Panc1 (cell line): ENCODE measurements at places on chromosomes 3 and 15. TPM values are rescaled to one million over a fixed set of nuclear protein-coding genes. Genes with fewer than 3 reads are reported as not detected.
A peak's percentile ranks its signal among the peaks of the same experiment; 100 is the strongest.

GRCh38 chr3:44995142-44995770 is 19.2 kb downstream of the EXOSC7 start:
- no peaks in the 10 kb centered on the region for H3K27me3 ChIP-seq
- H3K4me3 ChIP-seq: no peak overlapping the region
- DNase-seq: no peak
- H3K4me1 ChIP-seq: no peaks in the 10 kb centered on the region; the same call in 1 of the 2 replicates
- no peak overlapping the region for H3K27ac ChIP-seq

DNA sequence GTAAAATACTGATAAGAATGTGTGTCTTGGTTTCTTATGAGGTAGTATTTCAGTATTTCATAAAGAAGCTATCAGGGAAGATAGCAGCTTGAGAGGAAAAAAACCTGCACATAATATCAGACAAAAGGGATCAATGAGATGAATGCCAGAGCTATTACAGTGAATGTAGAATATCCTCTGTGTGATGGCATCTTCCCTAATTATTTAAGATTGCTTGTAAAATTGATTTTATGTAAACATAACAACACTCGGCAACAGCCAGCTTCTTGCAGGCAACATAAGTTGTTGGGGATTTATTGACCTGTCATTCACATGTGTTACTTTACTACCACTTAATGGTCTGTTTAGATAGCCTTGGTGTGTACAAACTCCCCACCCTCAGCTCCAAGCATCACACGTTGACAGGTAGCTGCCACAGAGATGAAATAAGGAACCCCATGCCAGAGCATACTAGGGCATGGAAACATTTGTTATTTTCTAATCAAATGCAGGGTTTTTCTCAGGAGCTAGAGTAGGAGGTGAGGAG is 49.2 kb upstream of the RARB start:
- H3K27me3 ChIP-seq: no peaks in the 10 kb centered on the region
- H3K4me3 ChIP-seq: no peak overlapping the region
- H3K27ac ChIP-seq: no peak overlapping the region
- no peaks in the 10 kb centered on the region for H3K36me3 ChIP-seq

DNA sequence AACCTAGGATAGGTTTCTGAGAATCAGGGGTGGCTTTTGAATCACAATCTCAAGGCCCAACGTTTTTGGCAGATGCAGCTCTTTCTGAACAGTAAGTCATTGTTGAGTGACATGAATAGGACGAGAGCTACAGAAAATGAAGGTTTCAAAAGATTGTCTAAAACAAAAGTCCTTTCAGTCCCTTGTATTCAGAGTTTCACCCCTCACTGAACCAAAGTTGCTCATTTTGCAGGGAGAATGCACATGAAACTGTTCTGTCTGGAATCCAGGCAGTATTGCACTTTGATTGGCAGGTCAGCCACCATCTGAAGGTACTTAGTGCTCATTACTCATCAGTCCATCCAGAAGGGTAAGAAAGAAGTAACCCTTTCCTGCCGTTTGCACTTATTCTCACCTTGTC is 24.1 kb upstream of the RASGRP1 start:
- no peaks in the 10 kb centered on the region for H3K27me3 ChIP-seq
- no peak overlapping the region for H3K27ac ChIP-seq
- H3K4me1 ChIP-seq: no peaks in the 10 kb centered on the region
- H3K4me3 ChIP-seq: no peak overlapping the region
- H3K36me3 ChIP-seq: no peaks in the 10 kb centered on the region
- DNase-seq: no peak

- no peaks in the 10 kb centered on the region for H3K4me1 ChIP-seq
- no peak for DNase-seq
- no peaks in the 10 kb centered on the region for H3K36me3 ChIP-seq
- no peaks in the 10 kb centered on the region; the same call in 1 of the 2 replicates for H3K27me3 ChIP-seq
- no peak overlapping the region for H3K27ac ChIP-seq
- H3K4me3 ChIP-seq: no peak overlapping the region
Measured at GRCh38 chr3:98008855-98009254, 26.3 kb downstream of the GABRR3 start.

- H3K27ac ChIP-seq: no peak overlapping the region
- no peak overlapping the region for H3K4me3 ChIP-seq
- peaks cover 12% of the 10 kb centered on the region for H3K4me1 ChIP-seq
- DNase-seq: no peak
- H3K27me3 ChIP-seq: no peaks in the 10 kb centered on the region
Measured at GRCh38 chr3:149703466-149703865, 45.6 kb upstream of the WWTR1 start.

DNA sequence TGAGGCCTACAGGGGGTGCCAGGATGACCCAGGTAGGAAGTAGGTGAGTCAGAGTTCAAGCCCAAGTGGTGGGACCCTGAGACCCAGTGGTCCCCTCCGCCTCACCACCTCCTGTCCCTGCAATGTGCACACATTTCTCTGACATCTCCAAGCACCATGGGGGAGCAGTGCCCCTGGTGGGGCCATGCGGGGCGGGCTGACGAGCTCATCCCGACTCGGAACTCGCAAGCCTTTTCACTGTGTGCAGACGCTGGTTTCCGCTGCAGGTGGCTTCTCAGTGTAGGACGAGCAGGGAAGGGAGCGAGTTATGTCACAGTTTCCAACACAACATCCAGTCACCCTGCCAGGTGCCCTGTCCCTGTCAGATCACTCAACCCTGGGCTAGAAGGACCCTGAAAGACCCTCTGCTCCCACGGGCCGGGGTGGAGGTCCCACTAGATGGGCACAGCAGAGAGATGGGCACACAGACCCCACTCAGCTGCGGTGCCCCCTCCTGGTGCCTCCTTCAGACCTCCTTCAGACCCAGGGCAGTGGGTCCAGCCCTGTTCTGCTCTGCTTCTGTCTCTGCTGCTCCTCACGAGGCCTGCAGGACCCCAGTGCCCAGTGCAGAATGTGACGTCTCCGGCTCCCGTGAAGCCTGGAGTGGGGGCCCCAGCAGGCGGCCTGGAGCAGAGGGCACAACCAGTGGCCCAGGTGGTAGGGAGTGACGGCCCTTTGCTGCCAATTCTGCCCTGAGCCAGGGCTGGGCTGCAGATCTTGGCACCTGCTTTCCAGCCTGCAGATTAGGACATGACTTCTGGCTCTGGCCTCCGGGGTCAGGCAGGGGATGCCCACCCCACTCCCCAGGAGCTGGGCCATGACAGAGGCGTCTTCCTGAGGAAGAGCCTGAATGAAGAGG is 102.0 kb upstream of the RPL32 start:
- no peaks in the 10 kb centered on the region for H3K27me3 ChIP-seq
- H3K27ac ChIP-seq: no peak overlapping the region

- no peak for DNase-seq
- no peak overlapping the region for H3K4me3 ChIP-seq
- no peaks in the 10 kb centered on the region for H3K36me3 ChIP-seq
- H3K27ac ChIP-seq: no peak overlapping the region
- H3K4me1 ChIP-seq: no peaks in the 10 kb centered on the region
Measured at GRCh38 chr3:169955406-169955805, 11.2 kb upstream of the SEC62 start.

GRCh38 chr15:65184305-65184867 is 756 bp downstream of the CLPX start:
- peak overlapping the region; percentile 85 for H3K4me3 ChIP-seq
- H3K27ac ChIP-seq: peak overlapping the region; percentile 90
- peaks cover 6% of the 10 kb centered on the region; the same call in 1 of the 2 replicates for H3K4me1 ChIP-seq
- peaks cover 7% of the 10 kb centered on the region for H3K36me3 ChIP-seq
- no peaks in the 10 kb centered on the region for H3K27me3 ChIP-seq
- DNase-seq: no peak

DNA sequence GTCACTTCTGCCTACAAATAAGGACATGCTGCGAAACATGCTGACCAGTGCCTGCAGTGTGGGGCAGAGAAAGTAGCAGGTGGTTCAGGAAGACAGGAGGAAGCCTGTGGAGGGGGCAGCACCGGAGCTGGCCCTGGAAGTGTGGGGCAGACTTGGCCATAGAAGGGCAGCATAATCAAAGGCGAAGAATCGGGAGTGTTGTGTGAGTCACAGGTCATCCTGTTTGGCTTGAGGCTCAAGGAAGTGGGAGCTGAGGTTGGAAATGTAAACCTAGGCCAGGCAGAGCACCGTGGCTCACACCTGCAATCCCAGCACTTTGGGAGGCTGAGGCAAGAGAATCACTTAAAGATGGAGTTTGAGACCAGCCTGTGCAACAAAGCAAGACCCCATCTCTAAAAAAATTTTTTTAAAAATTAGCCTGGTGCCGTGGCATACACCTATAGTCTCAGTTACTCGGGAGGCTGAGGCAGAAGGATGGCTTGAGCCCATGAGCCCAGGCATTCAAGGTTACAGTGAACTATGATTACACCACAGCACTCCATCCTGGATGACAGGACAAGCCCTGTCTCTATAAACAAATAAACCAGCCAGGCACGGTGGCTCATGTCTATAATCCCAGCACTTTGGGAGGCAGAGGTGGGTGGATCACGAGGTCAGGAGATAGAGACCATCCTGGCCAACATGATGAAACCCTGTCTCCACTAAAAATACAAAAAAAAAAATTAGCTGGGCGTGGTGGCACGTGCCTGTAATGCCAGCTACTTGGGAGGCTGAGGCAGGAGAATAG is 54.0 kb downstream of the FAM43A start:
- DNase-seq: no peak
- peaks cover 9% of the 10 kb centered on the region for H3K4me1 ChIP-seq
- no peaks in the 10 kb centered on the region for H3K27me3 ChIP-seq
- no peak overlapping the region for H3K27ac ChIP-seq
- H3K36me3 ChIP-seq: no peaks in the 10 kb centered on the region
- H3K4me3 ChIP-seq: no peak overlapping the region

- H3K27me3 ChIP-seq: no peaks in the 10 kb centered on the region
- H3K27ac ChIP-seq: no peak overlapping the region
- H3K4me3 ChIP-seq: no peak overlapping the region
- DNase-seq: no peak
- no peaks in the 10 kb centered on the region for H3K4me1 ChIP-seq
- H3K36me3 ChIP-seq: peaks cover 35% of the 10 kb centered on the region
Measured at GRCh38 chr15:34890424-34890823, 79.1 kb downstream of the AQR start.

DNA sequence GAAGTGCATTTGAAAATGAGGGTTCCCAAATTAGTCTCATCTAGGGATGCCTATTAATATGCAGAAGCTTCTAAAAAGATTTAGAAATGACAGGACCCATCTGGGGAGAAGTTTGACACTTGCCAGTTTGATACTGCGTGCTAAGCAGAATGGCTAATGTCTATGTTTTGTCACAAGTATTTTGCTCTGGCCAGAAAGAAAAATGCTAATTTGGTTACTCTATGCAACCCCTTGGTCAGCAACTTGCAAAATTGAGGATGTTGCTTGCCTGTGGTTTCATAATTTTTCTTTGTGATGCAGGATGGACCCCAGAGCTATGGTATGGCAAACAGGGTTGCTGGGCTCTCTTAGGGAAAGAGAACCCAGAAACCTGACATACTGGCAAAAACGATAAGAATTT is 148.2 kb downstream of the FMN1 start:
- no peak for DNase-seq
- H3K27ac ChIP-seq: no peak overlapping the region
- no peak overlapping the region for H3K4me3 ChIP-seq

- no peak overlapping the region for H3K27ac ChIP-seq
- no peak overlapping the region for H3K4me3 ChIP-seq
- no peak for DNase-seq
- H3K36me3 ChIP-seq: no peaks in the 10 kb centered on the region
- H3K27me3 ChIP-seq: peaks cover 4% of the 10 kb centered on the region; the same call in 1 of the 2 replicates
Measured at GRCh38 chr3:171133337-171133736, 106.8 kb upstream of the SLC2A2 start.

DNA sequence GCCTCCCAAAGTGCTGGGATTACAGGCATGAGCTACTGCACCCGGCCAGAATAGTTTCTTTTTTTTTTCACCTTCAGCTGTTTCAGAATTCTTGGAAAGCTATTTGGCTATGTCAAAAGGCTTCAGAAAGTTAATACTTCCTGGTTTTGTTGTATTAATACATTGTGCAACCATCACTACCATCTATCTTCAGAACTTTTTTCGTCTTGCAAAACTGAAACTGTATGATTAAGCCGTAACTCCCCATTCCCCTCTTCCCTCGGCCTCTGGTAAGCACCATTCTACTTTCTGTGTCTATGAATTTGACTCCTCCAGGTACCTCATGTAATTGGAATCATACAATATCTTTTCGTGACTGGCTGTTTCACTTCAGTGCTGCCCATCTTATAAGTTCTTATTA is 5.2 kb upstream of the NOX5 start:
- DNase-seq: no peak
- no peak overlapping the region for H3K27ac ChIP-seq
- H3K27me3 ChIP-seq: no peaks in the 10 kb centered on the region; the same call in 1 of the 2 replicates
- H3K36me3 ChIP-seq: no peaks in the 10 kb centered on the region; the same call in 1 of the 2 replicates
- H3K4me3 ChIP-seq: no peak overlapping the region
- H3K4me1 ChIP-seq: no peaks in the 10 kb centered on the region

- no peaks in the 10 kb centered on the region for H3K4me1 ChIP-seq
- no peaks in the 10 kb centered on the region for H3K27me3 ChIP-seq
- H3K36me3 ChIP-seq: no peaks in the 10 kb centered on the region
- H3K4me3 ChIP-seq: no peak overlapping the region
- DNase-seq: no peak
- no peak overlapping the region for H3K27ac ChIP-seq
Measured at GRCh38 chr3:133973249-133973980, 56.3 kb downstream of the SLCO2A1 start.

- H3K27ac ChIP-seq: no peak overlapping the region
- no peak for DNase-seq
- H3K36me3 ChIP-seq: no peaks in the 10 kb centered on the region
- no peaks in the 10 kb centered on the region for H3K4me1 ChIP-seq
- H3K27me3 ChIP-seq: no peaks in the 10 kb centered on the region
- no peak overlapping the region for H3K4me3 ChIP-seq
Measured at GRCh38 chr15:95795386-95795785, 535.1 kb upstream of the NR2F2 start.

GRCh38 chr15:71304681-71305080 is 189.4 kb downstream of the THSD4 start:
- H3K4me1 ChIP-seq: no peaks in the 10 kb centered on the region; the same call in 1 of the 2 replicates
- H3K36me3 ChIP-seq: no peaks in the 10 kb centered on the region; the same call in 1 of the 2 replicates
- H3K27ac ChIP-seq: no peak overlapping the region
- H3K4me3 ChIP-seq: no peak overlapping the region
- DNase-seq: no peak
- no peaks in the 10 kb centered on the region for H3K27me3 ChIP-seq

DNA sequence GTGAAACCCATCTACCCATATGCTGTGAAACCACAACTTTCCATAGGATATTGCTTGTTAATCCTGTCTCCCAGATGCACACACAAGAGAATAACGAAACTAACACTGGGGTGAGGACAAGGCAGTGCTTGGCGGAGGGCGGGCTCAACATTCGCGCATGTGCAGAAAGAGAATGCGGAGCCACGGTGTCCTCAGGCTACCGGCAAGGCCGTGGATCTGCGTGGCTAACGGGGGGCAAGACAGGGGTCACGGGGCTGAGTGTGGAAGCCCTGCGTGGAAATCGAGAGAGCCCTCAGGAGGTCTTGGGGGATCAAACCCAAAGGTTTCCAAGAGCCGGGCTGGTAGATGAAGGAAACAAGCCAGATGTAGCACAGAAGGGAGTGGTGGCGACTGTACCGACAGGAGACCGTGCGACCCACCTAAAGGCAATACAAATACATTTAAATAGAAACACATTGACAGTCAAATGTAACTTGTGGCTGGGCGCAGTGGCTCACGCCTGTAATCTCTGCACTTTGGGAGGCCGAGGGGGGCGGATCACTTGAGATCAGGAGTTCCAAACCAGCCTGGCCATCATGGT is 48.5 kb upstream of the TRA2B start:
- H3K27ac ChIP-seq: no peak overlapping the region
- H3K27me3 ChIP-seq: no peaks in the 10 kb centered on the region
- no peaks in the 10 kb centered on the region for H3K36me3 ChIP-seq
- no peak overlapping the region for H3K4me3 ChIP-seq

Gene TAGLN3
- total RNA-seq: not detected

Gene ETV5
- total RNA-seq: 79.3 TPM

Gene ALCAM
- total RNA-seq: 32.3 TPM

Gene LYZL4
- total RNA-seq: not detected

Gene CMTM8
- 9.8 TPM for total RNA-seq

Gene SELENOS
- total RNA-seq: 74.9 TPM
